ENCODE measurements at places on chromosomes 3 and 15. TPM values are rescaled to one million over a fixed set of nuclear protein-coding genes. Genes with fewer than 3 reads are reported as not detected.

MELTF gene
- polyA plus RNA-seq, result 3.2 TPM

GABRR3 gene
- 0.02 TPM for polyA plus RNA-seq

BTBD1 gene
- polyA plus RNA-seq, result 44.4 TPM

LRRIQ4 gene
- 0.07 TPM for polyA plus RNA-seq

MEIS2 gene
- polyA plus RNA-seq, result 32.7 TPM

TMEM158 gene
- 1.9 TPM for polyA plus RNA-seq

DNA sequence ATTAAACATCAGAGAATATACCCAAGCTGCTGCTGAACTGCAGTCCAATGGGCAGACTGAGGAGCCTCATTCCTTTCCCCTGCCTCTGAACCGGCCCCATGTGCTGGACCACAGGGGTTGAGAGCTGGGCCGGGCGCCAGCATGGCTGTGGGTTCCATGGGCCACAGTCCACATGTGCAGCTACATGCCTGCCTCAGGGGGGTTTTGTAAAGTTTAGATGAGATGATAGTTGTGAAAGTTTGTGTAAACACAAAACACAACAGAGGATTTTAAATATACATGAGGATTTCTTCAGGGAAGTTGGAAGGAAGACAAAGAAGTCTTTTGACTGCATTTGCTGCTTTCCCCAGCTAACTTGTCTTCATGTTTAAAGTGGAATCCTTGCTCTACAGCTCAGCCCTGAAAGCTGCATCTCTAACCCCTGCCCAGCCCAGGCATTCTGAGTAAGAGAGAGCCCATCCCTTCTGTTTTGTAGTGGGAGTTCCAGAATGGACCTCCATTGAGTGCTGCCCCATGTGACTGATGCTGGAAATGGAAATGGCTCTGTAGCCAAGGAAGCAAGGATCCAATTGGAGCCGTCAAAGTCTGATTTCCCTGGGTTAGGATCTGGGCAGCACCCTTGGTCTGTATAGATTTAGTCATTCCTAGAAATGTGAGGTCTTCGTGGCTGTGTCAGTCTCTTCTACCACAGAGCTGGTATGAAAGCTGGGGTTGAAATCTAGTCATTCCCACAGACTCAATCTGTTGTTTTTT lies 17.5 kb downstream of the SLC12A8 start:
- no peak for DNase-seq

GRCh38 chr3:185351396-185351795 lies 11.5 kb upstream of the MAP3K13 start:
- DNase-seq, result no peak

DNA sequence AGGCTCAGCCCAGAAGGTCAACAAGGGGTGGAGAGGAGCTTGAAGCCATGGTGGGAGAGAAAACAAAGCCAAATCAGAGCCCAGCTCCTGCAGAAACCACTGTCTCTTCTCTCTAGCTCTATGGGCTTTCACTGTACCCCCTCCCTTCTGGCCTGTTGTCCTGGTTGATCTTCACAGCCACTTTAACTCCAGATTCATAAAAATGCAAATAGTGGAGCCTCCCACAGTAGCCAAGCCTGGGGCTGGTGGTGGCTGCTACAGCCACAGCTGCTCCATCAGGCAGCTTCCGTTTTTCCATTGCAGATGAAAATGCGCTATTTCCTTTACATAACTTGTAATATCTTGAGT lies 20.7 kb upstream of the CAV3 start:
- no peak for DNase-seq

DNA sequence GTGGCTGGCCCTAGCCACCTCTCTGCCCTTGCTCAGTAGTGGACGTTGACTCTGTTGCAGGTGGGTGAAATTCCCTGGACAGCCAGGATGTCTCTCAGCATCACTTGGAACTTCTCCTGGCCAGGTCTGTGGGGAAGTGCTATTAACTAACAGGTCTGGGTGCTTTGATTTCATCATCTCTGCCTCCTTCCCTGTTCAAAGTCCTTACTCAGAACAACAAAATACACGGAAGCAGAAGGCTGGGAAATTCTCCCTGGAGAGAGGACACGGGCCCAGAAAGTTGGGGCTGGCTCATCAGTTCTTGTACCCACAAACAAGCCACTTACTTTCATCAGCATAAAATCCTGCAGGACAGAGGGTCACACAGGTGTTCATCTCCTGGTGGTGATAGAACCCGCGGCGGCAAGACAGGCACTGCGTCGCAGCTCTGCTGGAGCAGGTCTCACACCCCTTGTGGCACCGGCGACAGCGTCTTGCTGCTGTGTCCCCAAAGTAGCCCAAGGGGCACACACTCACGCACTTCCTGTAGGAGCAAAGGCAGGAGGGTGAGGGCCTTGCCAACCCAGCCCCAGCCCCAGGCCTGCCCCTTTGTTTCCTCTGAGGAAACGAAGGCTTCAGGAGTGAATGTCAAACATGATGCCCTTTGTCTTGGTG lies 29.6 kb upstream of the SNRPA1 start:
- no peak for DNase-seq

DNA sequence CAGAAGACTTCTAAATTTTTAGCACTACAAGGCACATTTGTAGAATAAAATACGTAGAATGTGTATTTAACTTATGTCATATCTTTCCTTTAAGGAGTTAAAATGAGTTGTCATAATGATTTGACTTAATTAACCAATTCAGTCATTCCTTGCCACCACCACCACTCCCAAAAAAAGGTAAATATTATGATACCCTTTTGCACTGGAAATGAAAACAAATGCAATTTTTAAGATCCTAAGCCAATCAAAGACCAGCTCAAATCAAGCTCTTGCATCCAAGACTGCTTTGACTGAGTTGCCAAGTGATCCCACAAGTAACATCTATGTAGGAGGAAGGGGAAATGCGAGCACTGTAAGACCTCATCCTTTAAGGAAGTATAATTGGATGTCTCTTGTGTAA lies 426.6 kb upstream of the ATP11B start:
- no peak for DNase-seq

DNA sequence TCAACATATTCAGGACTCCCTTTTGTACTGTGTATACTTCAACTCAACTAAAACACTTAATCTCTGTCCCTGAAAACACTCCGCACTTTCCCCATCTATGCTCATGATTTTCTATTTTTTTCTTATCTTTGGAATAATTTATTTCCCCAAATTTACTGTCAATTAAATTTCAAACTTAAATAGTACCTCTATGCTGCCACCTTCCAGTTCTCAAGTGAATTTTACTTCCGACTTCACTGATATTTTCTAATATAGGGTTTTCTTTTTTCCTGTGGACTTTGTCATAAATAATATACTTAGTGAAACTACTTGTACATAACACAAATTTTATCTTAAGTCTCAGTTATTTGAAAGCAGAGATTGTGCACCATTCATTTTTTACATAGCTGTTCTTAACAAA lies 1303.3 kb downstream of the OTOL1 start:
- no peak for DNase-seq

DNA sequence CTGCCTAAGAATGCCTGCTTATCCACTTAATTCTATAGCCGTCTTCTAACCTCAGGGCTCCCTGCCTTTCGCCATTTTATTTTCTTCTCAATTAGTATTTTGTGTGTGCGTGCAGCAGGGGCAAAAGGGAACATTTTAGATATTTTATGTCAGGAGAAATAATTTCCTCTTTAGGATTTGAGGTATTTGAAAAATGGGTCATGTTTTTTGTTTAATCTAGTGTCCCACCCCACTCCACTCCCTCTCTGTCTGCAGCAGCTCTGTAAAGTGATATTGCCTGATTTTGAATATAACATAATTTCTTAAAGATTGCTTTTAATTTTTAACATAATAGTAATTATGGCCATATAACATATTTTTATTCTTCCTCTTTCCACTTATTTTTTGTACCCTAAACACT lies 593.2 kb upstream of the DPPA4 start:
- no peak for DNase-seq

- no peak for DNase-seq
Observed at GRCh38 chr3:196883361-196883760, 15.6 kb downstream of the SENP5 start.

- no peak for DNase-seq
Observed at GRCh38 chr3:132161608-132162007, 126.8 kb upstream of the CPNE4 start.

DNA sequence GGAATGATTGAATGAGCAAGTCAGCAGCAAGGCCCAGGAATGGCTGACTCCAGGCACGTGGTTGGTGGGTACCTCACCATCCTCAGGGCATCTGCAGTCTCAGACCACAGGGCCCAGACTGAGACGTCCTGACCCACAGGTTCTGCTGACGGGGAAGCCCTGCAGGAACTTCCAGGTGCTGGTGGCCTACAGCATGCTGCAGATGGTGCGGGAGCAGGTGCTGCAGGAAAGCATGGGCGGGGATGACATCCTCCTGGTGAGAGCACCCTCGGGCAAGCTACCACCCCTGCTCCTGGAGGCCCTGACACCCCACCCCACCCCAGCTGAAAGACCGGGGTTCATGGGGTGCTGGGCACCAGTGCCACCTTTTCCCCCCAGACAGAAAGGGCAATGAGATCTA lies 14.1 kb downstream of the TBC1D21 start:
- DNase-seq, result no peak

DNA sequence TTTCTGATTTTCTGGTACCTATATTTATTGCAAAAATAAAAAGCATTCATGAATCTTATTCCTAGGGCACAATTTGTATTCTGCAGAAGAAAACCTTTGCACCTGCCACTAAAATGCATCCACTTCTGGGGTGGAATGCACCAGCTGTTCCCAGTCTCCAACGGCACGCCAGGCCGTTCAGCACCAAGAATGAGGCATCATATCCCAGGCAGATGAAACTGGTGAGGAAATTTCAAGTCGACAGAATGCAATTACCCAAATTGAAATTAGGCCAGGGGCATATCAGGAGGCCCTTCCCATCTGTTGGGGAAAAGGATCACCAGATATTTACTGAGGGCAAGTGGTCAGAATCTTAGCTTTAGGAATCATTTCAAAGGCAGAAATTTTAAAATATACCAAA lies 13.6 kb upstream of the RBMS3 start:
- DNase-seq, result no peak

GRCh38 chr3:141811348-141811747 lies 48.1 kb downstream of the GRK7 start:
- no peak for DNase-seq

- DNase-seq, result no peak
Observed at GRCh38 chr15:23038726-23039142, 635 bp downstream of the TUBGCP5 start.
